CD4-positive, alpha-beta T cell treated with Interleukin-12 subunit alpha and Interleukin-12 subunit beta, for 1 hour (primary cell): ENCODE measurements at places on chromosomes 5 and 9.

- peak; percentile 47 for DNase-seq
Observed at GRCh38 chr5:79630444-79630843, 18.2 kb downstream of the TENT2 start.

- no peak for DNase-seq
Observed at GRCh38 chr5:95925378-95925744, 36.3 kb downstream of the ELL2 start.

DNA sequence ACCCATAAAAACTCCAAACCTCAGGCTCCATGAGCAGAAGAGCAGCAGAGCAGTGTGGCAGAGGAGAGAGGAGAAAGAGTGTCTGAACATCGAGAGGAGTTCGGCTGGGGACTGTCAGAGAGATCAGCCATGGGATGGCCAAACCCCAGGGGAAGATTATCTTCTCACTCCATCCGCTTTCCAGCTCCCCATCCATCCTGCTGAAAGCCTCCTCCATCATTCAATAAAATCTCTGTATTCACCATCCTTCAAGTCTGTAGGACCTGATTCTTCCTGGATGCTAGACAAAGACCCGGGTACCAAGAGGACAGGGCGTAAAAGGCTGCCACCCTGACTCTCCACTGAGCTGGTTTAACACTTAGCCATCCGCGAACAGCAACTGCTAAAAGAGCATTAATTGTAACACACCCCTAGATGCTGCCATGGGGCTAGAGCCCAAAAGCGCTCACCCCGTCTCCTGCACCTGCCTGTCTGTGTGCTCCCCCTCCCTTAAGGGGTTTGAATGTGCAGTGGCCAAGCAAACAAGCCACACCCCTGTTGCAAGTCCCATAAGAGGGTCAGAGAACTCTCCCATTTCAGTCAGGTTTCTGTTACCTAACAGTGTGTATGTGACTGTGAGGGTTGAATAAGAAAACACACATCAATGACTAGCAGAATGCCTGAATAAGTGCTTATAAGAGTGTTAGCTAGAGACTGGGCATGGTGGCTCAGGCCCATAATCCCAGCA lies 13.9 kb upstream of the SELENOP start:
- DNase-seq, result no peak

DNA sequence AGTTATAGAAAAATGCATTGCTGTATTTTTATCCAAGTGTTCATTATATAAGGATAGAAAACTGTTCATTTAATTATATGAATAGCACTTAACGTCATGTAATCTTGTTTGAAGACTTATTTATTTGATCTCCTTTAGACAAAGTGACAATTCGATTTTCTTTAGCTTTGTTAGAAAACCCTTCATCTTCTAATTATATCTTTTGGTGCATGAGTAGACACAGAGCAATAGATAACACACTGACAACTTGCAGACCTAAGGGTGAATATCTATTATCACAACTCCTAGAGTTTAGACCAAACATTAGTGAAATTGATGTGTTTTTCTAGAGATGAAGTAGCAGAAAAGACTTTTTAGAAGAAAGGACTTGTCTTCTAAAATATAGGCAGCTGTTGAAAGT lies 446.4 kb upstream of the SEMA6A start:
- DNase-seq, result no peak

GRCh38 chr5:174083056-174083827 lies 37.7 kb downstream of the NSG2 start:
- no peak for DNase-seq

DNA sequence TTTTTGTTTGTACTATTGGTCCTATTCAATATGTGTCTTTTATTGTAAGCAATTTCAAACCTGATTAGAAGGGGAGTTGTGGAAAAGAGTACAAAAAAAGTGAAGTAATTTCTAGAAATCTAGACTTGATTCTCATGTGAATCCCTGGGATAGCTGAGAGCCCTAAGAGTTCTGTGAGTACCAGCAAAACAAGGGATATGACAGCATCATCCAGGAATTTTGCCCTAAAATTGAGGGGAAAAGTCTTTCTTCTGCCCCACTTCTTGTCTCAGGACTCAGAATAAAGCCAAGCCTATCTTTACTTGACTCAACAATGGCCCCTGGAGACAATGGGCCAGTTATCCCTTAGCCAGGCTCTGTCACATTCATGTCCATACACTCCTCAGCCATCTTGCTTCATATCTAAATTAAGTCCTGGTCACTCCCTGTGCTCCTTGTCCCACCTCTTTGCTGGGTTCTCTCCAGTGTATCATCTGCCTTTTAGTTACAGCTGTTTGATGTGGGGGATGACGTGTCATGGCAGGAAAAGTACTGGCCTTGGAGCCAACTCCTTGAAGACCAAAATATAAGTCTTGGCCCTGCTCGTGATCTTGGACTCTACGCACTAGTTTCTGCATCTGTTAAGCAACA lies 81.2 kb downstream of the ADAMTS12 start:
- no peak for DNase-seq

GRCh38 chr9:99778836-99779235 lies 42.8 kb upstream of the NR4A3 start:
- no peak for DNase-seq

DNA sequence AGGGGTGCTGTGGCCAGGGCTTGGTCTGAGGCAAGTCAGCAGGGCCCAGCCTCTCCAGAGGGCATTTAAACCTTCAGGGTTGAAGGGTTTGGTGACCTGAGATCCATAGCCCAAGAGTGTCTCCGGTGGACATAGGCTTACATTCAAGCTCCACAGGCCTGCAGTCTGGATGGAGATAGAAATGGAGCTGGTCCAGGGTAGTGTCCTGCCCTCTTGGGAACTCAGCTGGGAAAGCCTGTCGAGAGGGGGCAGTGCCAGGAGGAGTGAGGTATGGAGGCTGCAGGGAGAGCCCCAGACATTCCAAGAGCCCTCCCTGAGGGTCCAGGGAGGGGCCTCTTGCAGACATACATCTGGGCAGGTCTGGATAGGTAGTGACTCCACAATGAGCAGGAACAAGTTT lies 177.0 kb upstream of the MVB12B start:
- no peak for DNase-seq

- no peak for DNase-seq
Observed at GRCh38 chr9:135032868-135033460, 54.5 kb upstream of the OLFM1 start.

DNA sequence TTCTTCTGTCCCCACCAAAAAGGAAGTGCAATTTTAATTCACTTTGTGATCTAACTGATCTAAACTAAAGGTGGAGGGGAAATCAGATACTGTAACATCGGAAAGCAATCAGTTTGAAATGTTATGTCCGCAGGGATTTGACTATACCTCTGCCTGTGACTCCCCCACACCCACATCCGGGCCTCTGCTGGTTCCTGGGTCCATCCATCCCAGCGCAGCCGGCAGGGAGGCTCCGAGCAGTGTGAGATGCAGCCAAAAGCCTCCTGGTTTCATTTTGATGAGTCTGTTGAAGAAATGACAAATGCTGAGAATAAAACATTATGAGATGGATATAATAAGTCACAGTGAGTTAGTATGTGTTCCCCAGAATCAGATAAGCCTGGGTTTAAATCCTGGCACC lies 8.6 kb downstream of the FSTL4 start:
- DNase-seq, result no peak
